ENCODE measurements at places on chromosomes 3 and 15. TPM values are rescaled to one million over a fixed set of nuclear protein-coding genes. Genes with fewer than 3 reads are reported as not detected.

Gene C3orf20
- not detected for polyA plus RNA-seq

Gene FILIP1L
- not detected for polyA plus RNA-seq

Gene FGD5
- polyA plus RNA-seq: 0.09 TPM

Gene PHLDB2
- polyA plus RNA-seq: 0.55 TPM

Gene PLSCR4
- polyA plus RNA-seq: 15.9 TPM

Measured in Purkinje cell (primary cell).